ENCODE measurements at places on chromosomes 5 and 9.

DNA sequence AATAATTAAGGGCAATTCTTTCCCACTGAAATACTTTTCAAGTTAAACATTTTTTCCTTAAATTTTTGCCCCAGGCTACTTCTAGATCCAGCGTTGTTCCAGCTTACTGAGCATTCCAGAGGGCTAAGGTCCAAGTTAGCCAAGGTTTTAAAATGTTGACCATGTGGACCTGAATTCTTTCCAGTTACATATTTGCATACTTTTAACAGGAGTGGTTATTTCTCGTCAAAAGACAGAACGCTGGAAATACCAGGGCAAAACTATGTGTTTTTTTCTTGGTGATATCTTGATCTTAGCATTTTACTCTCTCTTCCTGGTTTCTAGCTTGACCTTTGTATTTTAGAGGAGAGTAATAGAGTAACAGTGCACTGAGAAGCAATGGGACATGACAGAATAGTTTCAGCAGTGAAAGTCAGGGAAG, 32.8 kb downstream of the TMC1 start:
- DNase-seq, result no peak

GRCh38 chr5:123722451-123722850, 210.5 kb downstream of the CSNK1G3 start:
- DNase-seq, result no peak

- peak; percentile 7 for DNase-seq
Measured at GRCh38 chr9:87535817-87536539, 38.3 kb downstream of the DAPK1 start.

- DNase-seq, result no peak
Measured at GRCh38 chr9:134053401-134053871, 14.4 kb downstream of the BRD3 start.

DNA sequence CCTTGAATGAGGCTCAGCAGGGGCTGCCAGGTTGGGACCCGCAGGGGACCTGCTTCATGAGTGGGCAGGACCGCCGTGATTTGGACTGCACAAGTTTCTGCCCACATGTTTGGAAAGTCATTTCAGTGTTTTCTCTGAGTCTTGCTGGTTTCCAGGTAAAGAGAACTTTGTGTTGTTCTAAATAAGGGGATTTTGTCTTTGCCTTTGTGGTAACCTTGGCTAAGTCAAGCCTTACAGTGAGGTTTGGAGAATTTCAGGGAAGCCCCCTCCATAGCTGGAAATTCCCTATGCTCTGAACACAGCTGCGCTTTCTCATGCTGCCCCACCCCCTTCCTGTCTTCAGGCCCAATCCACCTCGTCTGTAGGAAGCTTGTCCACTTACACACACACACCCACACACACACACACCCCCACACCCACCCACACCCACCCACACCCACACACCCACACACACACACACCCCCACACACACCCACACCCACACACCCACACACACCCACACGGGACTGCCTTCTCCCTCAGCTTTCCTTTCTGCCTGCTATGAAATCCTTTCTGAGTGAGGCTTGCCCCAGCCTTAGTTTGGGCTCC, 270.1 kb downstream of the HSPA4 start:
- peak; percentile 57 for DNase-seq

DNA sequence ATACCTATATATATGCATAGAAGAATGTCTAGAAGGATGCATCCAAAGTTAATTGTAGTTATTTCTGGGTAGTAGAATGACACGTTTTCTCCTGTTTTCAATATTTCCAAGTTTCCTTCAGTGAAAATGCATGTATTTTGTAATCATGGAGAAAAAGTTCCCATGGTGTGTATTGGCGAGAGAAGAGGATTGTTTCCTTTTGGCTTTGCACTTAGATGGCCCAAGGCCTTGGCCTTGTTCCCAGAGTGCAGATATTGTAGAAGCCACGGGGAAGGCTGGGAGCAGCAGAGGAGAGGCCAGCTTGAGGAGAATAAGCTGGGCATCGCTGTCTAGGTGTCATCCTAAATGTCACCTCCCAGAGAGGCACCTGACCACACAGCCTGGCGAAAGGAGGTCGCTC, 44.0 kb downstream of the IRF1 start:
- no peak for DNase-seq

- peak; percentile 89 for DNase-seq
Measured at GRCh38 chr9:109012876-109013678, at the start of gene CTNNAL1. Gene CTNNAL1, minus strand, starts transcription at chr9:109013499. Its CDS starts 57 bp downstream, at chr9:109013442.

- DNase-seq, result peak; percentile 8
Measured at GRCh38 chr9:107137495-107138202, 145.4 kb upstream of the RAD23B start.

DNA sequence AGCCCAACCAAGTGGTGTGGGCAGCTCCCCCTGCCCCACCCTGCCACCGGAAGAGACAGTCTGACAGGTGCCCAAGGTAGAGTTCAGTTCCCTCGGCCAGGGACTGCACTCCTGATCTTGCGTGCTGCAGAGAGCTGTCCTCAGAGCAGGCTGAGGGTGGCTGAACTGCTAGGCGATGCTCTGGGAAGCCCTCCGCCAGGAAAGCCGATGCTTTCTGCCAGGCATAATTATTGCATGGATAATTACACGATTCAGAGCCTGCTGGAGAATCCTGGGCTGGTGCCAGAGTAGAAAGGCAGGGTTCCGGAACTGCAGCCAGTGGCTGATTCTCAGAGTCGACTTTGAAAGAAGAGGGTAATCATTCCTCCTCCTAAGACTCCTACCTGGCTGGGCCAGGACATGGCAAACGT, 19.3 kb downstream of the KCNIP1 start:
- no peak for DNase-seq

Data from activated naive CD8-positive, alpha-beta T cell treated with anti-CD3 and anti-CD28 coated beads, Interleukin-2, amount 50 U/mL, for 24 hours (primary cell).